Urinary bladder (tissue), 4 donors: ENCODE measurements at places on chromosomes 4 and X.

- no peak for DNase-seq
Observed at GRCh38 chr4:71217688-71218087, 121.1 kb upstream of the SLC4A4 start.

GRCh38 chr4:11765849-11766453, 337.3 kb upstream of the HS3ST1 start:
- DNase-seq: no peak

DNA sequence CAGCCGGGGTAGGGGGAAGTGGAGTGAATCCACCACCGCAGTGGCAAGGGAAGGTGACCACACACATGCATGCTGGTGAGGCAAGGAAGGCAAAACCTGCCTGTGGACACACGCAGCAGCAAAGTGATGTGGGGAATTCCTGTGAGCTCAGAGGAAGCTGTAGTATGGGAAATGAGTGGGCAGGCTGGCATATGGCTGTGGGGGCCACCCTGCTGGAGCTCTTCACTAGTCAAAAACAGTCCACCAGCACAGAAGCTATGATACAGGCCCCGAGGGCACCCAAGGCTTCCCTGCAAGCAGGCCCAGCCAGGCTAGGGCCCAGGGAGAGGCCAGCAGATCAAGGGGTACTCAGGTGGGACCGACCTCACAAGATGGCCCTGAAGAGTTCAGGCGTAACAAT, 239.1 kb downstream of the CHM start:
- no peak for DNase-seq

- DNase-seq: no peak
Observed at GRCh38 chr4:176780995-176781738, 11.6 kb downstream of the VEGFC start.

DNA sequence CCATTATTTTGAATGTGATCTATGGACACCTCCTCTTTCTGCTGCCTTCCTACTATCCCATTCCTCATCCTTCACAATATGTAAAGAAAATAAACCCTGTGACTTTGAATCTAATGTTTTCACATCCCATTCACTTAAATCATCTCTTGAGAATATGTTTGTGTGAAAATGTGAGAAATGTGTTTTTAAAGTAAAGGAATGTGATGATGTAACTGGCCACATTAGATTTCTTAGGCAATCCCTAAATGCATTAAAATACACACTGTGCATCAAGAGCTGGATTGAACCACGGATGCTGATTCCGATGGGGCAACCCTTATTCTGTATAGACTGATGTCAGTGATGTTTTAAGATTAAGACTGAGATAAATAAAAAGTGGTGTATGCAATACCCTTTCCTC, 558.9 kb upstream of the TENM3 start:
- no peak for DNase-seq

DNA sequence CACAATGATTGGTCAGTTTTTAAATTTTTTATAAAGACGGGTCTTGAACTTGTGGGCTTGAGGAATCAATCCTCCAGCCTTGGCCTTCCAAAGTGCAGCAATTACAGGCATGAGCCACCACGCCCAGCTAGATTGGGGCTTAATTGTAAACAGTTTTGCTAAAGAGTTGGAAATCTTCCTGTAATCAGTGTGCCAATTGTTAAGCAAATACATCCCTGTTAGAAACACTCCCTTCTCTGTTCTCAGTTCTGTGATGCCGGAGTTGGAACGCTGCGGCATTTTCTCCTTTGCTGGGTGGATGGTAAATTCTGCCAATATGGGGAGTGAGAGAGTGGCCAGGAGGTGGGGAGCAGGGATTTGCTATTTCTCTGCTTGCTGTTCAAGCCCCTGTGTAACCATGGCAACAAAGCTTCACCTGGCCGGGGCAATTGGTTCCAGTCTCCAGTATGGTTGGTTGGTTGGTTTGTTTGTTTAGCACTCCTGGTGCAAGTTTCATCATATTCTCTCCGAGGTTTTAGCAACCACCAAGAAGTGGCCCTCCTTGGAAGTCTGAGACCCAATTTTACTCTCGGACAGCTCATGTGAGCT, 3.0 kb upstream of the SPATA4 start:
- no peak for DNase-seq

GRCh38 chrX:1465286-1466231, 12.8 kb upstream of the ASMTL start:
- DNase-seq: no peak

DNA sequence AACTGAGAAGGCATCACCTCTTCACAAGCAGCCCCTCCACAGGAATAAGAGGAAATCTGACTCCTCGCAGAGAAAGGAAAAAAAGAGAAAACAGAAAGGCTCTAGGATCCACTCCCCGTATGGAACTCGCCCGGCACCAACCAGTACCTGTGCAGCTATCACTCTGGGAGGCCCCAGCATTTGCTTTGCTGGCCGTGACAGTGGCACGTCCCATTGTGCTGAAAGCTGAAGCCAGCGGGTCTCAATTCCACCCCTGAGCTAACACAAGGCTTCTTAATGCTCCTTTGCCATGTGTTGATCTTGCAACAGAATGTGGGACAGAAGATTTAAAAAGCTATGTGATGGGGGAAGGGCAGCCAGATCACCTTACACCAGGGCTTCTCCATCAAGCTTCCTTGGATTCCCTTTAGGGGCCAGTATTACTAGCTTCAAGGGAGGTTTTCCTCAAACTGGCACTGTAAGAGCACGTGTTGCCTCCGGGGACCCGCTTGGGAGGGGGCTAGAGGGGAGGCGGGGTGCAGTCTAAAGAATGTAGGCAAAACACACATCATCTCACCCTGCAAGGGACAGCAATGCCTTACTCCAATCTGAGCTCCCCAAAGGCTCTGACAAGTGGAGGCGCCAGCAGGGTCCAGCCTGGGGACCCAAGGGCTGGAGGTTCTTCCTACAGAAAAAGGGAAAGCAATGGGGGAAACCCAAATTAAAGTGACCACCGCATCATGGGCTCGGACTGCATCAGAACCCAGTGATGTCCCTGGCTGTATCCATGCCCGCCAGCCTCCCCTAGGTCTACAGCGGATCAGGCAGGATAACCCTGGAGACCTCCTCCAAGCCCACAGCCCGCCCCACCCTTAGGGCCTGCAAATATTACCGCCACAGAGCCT, 1.2 kb downstream of the USP46 start:
- no peak for DNase-seq

- no peak for DNase-seq
Observed at GRCh38 chr4:186778134-186778533, 54.5 kb upstream of the FAT1 start.

- no peak for DNase-seq
Observed at GRCh38 chrX:146173742-146174141, 356.1 kb downstream of the SLITRK2 start.

DNA sequence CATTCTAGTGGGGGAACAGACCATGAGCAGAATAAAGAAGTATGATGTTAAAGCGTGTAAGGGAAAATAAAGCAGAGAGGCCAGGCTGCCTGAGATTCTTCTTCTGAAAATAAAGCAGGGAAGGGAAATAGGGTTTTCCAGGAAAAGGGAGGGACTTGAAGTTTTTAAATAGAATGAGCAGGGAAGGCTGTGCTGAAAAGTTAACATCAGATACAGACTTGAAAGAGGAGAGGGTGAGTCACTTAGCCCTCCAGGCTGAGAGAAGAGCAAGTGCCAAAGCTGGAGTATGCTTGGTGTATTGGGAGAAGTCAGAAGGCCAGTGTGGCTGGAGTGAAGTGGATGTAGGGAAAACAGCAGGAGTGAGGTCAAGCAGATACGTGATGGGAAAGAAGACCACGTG, 10.0 kb upstream of the PLK4 start:
- DNase-seq: no peak

GRCh38 chr4:167955006-167955405, 137.3 kb upstream of the ANXA10 start:
- DNase-seq: no peak

DNA sequence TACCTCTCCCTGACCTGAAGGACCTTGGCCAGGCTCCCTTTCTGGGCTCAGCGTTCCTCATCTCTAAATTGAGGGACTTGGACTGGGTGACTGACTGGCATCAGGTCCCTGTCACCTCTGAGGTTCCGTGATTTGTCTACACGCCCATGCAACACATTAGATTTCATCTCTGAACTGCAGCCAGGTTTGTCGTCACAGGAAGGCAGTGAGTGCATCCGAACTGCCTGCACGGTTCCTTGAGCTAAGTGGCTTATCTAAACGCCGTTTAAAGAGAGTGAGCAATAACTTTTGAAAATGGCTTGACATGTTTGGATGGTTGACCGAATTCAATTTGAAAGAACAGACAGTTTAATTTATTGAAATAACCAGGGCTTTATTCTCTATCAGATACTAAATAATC, 70.1 kb downstream of the PCYT1B start:
- DNase-seq: no peak

GRCh38 chr4:72587334-72587733, 18.3 kb upstream of the ADAMTS3 start:
- DNase-seq: no peak

DNA sequence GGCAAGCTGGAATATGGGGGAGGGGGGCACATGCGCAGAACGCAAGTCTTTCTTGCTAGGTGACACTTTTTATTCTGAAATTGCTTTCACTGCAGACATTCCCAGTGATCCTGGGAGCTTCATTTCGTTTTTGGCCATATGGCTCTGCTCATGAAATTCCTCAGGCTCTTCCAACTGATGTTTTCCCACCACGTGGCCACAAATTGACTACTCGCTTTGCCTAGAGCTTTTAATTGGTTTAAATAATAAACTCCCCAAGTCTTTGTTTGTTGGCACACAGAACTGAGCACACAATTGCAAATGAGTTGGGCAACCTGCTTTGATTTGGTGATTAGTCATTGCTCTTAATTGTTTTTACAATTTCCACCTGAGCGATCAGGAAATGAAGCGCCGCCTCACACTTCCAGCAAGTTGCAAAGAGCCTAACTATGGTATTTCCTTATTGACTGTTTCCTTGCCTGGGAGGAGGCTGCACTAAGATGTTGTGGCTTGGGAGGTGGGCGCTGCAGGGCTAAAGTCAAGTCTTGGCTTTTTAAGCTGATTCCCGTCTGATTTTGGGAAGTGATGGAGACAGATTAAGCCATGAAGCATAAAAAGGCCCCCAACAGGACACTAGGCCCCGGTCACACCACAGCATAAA, 282.5 kb downstream of the ZIC3 start:
- no peak for DNase-seq

- DNase-seq: peak; percentile 79
Observed at GRCh38 chrX:283115-283845, 2.1 kb downstream of the PLCXD1 start.

DNA sequence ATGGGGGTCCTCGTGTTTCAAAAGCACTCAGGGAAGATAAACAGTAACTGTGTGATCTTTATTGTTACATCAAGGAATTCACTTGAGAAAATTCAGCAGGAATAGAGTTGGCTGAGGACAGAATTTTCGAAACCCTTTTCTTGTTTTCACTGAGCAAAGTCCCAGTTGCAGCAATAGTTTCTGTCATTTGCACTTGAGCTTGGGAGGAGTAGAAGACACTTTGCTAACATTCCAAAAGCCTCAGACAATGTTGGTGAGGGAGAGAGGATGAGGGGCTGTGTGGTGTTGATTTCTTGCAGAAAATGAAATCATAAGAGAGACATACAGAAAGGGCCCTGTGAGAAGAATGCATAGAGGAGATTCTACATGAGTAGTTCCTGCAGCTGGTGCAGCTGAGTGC, 151.9 kb upstream of the DIPK2B start:
- no peak for DNase-seq

DNA sequence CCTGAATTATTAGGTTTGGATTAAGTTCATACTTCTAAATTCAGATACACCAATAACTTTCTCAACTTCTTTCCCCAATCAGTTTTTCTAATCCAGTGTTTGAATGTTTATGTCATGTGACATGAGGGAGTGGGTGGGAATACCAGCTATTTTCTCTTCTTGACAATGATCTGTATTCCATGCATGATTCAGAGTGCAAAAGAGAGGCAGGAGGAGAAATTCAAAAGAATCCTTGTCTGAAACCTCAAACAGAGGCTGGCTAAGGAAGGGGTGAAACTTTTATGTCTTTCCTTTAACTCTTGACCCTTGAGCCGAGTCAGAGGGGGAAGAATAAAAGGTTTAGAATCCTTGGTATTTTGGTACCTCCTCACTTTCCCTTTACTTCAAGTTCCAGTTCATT, 544.7 kb downstream of the SPRY1 start:
- DNase-seq: no peak

DNA sequence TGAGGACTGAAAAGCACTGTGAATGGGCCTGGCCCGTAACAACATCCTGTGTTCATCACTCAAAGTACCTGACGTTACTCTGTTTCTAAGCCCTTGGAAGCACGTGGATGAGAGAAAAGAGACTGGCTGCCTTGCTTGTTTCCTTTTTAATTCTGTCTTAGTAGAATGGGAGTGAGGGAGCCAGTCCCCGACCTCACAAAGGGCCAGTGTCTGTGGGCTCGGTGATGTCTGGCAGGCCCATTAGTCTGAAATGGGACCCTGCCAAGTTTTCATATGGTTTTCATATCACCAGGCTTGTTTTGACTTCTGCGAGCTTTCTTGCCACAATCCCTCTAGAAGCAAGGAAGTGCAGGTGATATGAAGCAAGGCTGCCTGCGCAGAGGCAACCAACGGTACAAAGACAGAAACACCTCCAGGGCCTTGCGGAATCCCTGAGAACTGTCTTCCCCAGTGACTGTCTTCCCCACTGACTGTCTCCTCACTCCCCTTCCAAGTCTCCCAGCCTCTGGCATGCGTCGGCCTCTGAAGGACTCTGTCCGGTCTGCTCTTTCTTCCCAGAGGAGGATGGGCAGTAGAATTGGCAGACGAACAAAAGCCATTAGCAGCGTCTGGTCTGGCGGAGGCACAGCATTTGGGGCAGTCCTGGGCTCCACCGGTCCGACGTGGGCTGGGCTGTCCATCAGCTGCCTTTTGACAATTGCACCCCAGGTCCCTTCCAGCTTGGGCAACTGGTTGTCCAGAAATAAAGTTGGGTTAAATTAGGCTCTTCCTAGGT, 20.2 kb upstream of the RASL11B start:
- no peak for DNase-seq

- no peak for DNase-seq
Observed at GRCh38 chr4:140374130-140374477, 658 bp downstream of the SCOC start.

GRCh38 chr4:176769514-176769913, 23.2 kb downstream of the VEGFC start:
- no peak for DNase-seq

- no peak for DNase-seq
Observed at GRCh38 chrX:11269996-11270395, 23.2 kb upstream of the AMELX start.
